Skin of body (tissue), 3 donors: ENCODE measurements at places on chromosomes 4 and X.
A peak's percentile ranks its signal among the peaks of the same experiment; 100 is the strongest.

DNA sequence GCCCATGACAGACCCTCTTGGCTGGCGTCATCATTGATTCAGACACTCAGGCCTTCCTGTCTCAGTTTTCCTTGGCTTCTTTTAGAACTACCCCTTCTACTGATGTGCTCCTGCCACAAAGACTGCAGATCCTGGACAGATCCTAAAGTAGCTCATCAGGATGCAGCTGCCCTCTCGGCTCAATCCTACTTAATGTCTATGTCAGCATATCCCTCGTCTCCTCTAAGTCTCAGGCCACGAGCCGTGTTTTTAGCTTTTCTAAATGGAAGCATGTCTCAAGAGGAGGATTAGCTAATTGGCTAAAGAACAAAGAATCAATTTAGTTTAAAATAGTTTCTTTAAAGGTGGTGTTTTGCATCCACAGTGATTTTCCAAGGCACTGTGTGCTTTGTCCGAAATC is 447.7 kb downstream of the STIM2 start:
- no peak for DNase-seq

- no peak for DNase-seq
These were observed 31.5 kb downstream of the KLHL8 start for GRCh38 chr4:87188932-87189331.

DNA sequence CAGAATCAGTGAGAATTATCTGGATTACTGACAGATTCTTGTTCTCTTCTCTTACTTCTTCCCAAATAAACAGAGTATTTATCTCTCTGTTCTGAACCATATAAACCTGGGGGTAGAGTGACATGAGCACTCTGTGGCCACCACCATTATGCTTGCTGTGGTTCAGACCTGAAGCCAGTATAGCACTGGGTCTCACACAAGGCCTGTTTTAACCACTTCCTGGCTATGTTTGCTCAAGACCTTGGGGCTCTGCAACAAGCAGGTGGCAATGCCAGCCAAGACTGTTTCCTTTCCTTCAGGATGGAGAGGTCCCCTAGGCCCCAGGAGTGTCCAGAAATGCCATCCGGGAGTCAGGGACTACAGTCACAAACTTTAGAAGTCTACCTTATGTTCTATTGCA is 21.7 kb upstream of the HEPH start:
- DNase-seq, result no peak

- DNase-seq, result no peak
These were observed 12.8 kb upstream of the CFAP299 start for GRCh38 chr4:80322716-80323115.

- no peak for DNase-seq
These were observed 78.8 kb downstream of the RNF150 start for GRCh38 chr4:141054446-141054845.

DNA sequence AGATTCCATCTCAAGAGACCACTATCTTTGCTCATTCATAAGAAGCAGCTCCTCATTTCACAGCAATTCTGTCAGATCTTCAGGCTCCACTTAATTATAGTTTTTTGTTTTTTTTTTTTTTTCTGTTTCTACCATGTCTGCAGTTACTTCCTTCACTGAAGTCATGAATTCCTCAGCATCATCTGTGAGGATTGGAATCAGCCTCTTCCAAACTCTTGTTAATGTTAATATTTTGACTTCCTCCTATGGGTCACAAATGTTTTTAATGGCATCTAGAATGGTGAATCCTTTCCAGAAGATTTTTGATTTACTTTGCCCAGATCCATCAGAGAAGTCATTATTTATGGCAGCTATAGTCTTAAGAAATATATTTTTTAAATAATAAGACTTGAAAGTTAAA is 53.1 kb downstream of the BMP2K start:
- no peak for DNase-seq

GRCh38 chr4:145530662-145531061 is 49.0 kb downstream of the SMAD1 start:
- DNase-seq, result no peak

- DNase-seq, result no peak
These were observed 743.5 kb downstream of the ARAP2 start for GRCh38 chr4:35500812-35501211.

DNA sequence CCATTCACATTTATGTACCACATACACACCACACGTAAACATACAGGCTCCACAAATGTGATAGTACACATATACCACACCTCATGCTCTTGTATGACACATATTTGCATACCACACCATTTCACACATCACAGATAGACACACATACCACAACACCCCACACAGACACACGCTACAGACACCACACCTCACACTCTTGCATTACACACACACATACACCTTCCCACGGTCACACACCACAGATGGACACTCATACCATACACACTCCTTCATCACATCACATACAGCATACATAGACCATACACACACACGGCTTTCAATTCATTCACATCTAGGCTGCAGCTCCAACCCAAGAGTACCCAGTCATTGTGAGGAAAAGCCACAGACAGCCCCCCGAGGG is 222.5 kb upstream of the RPL34 start:
- DNase-seq, result no peak

DNA sequence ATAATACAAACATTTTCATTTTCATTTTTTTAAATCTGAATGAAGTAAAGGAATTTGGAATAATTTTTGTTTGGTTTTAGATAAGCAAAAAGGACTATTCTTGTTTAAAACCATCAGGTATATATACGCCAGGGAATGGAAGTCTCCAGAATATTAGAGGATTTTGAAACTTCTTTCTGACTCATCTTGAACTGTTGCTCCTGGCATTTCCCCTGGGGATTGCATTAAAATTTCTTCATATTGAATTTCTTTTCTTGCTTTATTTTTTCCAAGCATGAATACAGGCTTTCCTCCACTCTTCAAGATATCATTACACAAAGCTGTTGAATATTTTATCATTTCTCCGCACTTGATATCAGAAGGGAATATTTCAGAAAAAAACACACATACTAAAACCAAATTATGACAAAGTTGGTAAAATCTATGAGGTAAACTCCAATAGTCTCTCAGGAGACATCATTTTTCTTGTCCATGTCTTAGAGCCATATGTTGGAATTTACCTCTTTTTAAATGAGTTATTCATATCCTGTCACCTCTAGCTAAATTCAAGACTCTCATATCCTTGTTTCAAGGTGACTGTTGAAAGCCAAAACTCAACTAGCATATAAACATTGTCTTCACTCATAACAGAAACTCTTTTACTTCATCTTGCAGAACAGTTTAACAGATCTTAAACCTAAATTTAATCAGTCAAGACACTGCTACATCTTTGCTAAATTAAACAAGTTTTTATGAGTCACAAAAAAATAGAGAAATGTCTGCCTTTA is 20.7 kb upstream of the CSN1S1 start:
- DNase-seq, result no peak

DNA sequence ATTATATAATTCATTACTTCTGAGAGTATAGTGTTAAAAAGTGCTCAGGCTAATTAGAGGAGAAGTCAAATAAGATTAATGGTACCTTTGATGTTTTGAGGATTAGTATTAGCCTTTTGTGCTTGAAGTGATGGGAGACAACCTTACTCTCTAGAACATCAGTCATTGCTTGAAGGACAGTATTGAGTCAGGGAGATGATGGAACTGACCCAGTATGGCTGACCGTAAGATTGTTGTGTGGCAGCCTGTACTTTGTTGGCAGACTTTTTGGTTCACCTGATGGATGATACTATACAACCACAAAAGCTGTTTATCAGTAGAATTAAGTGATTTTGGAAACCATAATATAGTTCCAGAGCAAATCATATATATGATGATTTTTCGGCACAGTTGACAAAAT is 9.9 kb downstream of the OGT start:
- DNase-seq, result no peak

- no peak for DNase-seq
These were observed 50.8 kb upstream of the TXK start for GRCh38 chr4:48184882-48185281.

DNA sequence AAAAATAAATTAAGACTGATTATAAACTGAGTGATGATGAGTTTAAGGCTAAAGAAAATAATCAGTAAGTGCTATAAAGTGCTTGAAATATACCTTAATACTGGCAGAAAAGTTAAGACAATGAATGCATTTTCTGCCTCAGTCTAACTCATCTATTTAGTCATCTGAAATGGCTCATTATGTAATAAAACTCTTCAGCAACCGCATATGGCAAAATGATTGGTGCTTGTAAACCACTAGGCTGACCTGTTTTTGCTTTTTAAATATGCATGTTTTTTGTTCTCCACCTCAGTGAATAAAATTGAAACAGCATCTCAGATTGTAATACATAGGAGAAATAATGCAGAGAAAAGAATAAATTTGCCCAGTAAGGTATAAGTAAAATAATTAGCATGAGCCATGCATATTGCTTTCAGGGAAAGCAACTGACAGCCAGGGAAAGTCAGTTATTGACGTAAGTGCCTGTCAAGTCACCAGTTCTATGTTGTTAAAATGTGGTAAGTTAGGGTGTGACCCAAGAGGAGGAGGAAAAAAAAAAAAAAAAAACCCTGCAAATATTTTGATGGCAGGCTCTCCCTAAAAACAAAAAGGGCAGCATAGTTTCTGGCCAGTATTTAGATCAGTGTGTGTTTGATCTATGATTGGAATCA is 167.5 kb downstream of the PALLD start:
- no peak for DNase-seq

GRCh38 chr4:182019148-182019652 is 224.0 kb upstream of the TENM3 start:
- no peak for DNase-seq

DNA sequence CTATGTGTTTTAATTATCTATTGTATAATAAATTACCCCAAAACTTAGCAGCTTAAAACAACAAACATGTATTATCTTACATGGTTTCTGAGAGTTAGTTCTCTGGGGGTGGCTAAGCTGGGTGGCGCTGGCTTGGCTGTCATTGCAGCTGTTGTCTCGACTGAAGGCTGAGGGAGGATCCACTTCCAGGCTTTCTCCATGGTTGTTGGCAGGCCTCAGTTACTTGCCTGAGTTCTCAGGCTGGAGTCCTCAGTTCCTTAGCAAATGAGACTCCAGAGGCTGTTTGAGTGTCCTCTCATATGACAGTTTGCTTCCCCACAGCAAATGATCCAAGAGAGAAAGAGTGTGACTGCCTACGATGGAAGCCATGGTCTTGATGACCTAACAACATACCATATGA is 23.5 kb upstream of the GALNT7 start:
- DNase-seq, result no peak

DNA sequence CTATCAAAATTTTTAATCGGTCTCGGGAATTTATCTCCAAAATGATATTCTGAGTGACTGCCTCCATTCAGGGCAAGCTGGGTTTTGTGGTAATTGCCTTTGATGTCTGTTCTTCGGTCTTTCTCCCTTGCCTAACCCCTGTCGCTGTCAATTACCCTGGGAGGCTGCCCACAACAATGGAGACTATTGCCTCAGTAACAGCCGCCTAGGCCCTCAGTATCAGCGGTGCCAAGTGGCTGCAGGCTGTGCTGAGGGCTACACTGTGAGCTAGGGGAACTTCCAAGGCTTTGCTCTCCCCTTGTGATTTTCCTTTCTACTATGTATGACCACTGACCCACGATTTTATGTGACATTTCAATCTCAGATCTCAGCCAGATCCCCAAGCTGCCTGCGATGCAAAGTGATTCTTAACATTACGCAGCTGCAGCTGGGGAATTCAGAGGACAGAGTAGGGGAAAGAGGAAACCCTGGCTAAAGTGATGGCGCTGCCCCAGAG is 36.3 kb upstream of the REST start:
- peak; percentile 6 for DNase-seq

GRCh38 chr4:84443523-84443922 is 55.6 kb downstream of the NKX6-1 start:
- DNase-seq, result no peak

DNA sequence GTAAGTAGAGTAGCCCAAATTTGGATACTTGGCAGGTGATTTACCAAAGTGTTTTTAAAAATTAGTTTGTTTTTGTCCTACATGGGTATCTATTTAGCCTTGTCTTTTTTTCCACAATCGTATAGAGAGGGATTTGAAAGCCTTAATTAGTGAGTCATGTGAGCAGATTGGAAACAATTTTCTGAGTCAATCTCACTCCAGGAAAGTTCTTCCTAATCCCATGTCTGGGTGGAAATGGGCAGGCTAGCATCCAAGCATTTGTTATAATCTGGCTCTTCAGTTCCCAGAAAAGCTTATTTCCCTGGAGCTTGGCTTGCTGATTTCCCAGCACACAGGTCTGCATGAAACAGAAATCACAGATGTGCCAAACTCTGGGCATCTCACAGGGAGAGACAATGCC is 426.9 kb upstream of the BOD1L1 start:
- no peak for DNase-seq

DNA sequence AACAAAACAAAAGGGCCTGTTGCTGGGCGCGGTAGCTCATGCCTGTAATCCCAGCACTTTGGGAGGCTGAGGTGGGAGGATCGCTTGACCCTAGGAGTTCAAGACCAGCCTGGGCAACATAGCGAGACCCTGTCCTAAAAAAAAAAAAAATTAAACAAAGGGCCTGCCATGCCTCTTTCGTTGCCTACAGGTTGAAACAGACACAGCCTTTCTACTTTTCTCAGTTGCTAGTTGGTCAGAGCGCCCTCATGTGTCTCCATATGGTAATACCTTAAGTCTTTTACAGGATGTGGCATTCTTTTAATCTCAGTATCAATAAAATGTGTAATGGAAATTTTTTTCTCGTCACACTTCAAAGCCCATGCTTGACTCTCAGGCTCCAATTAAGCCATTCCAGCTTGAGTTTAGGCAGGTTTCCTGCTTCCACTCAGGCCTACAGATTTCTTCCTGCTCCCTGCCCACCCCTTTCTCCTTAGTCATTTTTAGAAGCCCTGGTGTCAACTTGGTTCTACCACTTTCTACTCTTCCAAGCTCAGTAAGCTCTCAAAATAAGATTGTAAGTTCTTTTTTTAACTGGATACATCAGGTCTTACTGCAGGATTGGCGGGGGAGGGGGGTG is 4.6 kb upstream of the SOWAHD start:
- peak; percentile 4 for DNase-seq

DNA sequence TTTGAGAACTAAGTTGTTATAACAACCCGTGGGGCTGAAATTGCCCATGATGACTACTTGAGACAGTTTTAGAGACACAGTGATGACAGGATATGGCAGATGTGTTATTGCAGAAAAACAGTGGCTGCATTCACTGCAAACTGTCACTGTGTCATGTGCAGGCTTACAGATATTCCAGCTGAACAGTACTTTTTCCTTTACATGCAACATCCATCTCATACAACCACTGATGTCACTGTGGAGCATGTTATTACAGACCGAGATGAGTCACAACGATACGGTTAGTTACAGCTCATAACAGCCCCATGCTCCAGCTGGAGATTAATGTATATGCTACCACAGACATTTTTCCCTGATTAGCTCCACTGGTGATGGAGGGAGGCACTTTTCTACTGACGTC is 207.4 kb downstream of the TMA16 start:
- no peak for DNase-seq

GRCh38 chrX:1165535-1166196 is 46.8 kb downstream of the CRLF2 start:
- DNase-seq, result no peak

DNA sequence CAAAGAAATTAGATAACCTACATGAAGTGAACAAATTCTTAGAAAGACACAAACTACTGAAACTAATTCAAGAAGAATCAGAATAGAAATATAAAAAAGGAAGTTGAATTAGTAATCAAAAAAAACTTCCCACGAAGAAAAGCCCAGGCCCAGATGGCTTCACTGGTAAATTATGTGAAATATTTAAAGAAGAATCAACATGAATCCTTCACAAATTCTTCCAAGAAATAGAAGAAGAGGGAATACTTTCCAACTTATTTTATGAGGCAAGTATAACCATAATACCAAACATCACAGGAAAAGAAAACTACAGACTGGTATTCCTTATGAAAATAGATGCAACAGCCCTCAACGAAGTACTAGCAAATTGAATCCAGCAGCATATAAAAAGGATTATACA is 30.7 kb downstream of the MOSPD2 start:
- DNase-seq, result no peak
